Heart left ventricle (tissue), 16 donors: ENCODE measurements at places on chromosomes 5 and 9. TPM values are rescaled to one million over a fixed set of nuclear protein-coding genes. Genes with fewer than 3 reads are reported as not detected.

DNA sequence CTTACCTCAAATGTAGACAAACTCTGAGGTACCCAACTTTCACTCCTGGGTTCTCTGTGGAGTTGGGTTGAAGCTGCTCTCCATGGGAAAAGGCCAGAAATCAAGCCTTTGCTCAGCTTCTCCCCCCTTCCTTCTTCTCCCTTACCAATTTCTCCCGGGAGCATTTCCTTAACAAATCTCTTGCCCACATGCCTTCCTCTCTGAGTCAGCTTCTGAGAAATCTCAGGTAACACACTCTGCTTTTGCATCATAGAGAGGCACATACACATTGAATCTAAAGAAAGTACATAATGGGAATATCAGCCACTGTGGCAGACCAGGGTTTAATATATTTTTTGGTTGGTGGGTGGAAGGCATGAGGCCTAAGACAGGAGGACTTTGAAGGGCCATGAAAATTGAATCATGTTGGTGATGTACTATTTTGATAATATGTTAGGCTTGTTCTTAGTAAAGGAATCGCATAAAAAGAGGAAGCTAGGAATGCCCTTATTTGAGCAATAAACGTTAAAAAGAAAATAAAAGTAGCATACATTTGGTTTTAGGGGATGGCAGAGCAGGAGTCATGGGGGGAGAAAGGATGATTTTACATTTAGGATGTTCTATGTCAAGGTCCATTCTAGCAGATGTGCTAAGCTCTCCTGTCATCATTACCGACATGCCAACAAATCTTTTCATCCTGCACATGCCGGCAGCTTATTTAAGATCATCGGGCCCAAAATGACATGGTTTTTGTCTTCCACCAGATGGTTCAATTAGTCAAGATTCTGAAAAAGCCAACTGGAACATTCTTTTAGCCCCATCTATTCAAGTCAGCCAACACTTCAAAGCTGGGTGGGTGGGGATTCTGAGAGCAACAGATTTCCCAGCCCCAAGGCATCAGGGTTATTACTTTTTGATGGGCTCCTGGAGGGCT lies 199.5 kb upstream of the CLINT1 start:
- H3K4me3 ChIP-seq = no peak overlapping the region
- H3K27me3 ChIP-seq = no peaks in the 10 kb centered on the region
- H3K27ac ChIP-seq = no peak overlapping the region
- DNase-seq = no peak
- H3K4me1 ChIP-seq = no peaks in the 10 kb centered on the region
- no peaks in the 10 kb centered on the region for H3K36me3 ChIP-seq

GRCh38 chr9:81082221-81082620 lies 607.1 kb downstream of the TLE1 start:
- no peaks in the 10 kb centered on the region for H3K27me3 ChIP-seq
- H3K36me3 ChIP-seq = no peaks in the 10 kb centered on the region
- no peak overlapping the region for H3K27ac ChIP-seq
- H3K4me1 ChIP-seq = no peaks in the 10 kb centered on the region
- no peak for DNase-seq

GRCh38 chr9:133615186-133615585 lies 6.0 kb upstream of the FAM163B start:
- H3K4me1 ChIP-seq = no peaks in the 10 kb centered on the region
- H3K27ac ChIP-seq = no peak overlapping the region

GRCh38 chr5:135279328-135279727 lies 119.7 kb downstream of the MACROH2A1 start:
- H3K4me1 ChIP-seq = no peaks in the 10 kb centered on the region
- H3K27me3 ChIP-seq = no peaks in the 10 kb centered on the region
- H3K36me3 ChIP-seq = no peaks in the 10 kb centered on the region
- no peak for DNase-seq
- no peak overlapping the region for H3K27ac ChIP-seq

DNA sequence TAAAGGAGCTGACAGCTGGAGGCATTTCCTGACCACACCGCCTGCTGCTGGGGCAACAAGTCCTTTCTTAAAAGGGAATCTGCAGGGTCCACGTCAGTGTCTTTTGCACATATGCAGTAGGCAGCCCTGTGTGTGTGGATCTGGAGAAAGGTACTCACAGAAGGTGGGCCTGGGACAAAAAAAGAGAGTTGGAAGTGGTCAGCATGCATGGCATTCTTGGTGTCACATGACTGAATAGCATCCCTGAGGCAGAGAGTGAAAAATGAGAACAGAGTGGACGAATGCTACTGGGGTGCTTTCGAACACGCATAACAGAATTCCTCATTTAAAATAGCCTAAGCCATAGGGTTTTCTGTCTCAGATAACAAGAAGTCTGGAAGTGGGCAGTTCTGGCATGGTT lies 47.0 kb downstream of the DNAJC21 start:
- H3K27ac ChIP-seq = no peak overlapping the region
- no peak for DNase-seq
- H3K4me1 ChIP-seq = no peaks in the 10 kb centered on the region
- H3K36me3 ChIP-seq = no peaks in the 10 kb centered on the region
- H3K4me3 ChIP-seq = no peak overlapping the region
- H3K27me3 ChIP-seq = no peaks in the 10 kb centered on the region

DNA sequence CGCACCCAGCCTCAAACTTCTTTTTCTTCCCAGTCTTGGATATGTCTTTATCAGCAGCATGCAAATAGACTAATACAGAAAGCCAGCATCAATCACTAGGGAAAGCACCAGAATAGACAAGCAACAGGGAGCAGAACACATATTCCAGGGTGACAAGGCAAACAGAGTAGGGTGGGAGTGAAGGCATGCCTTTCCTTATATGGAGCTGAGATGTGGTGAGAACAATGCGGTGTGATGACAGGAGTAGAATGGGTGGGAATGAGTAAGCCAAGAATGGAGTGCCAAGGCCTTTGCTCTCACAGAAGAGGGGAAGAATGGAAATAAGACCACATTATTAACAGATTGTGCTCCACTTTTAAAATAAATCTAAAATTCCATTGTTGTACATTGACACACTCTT lies 115.6 kb downstream of the CETN3 start:
- no peak overlapping the region for H3K27ac ChIP-seq
- no peaks in the 10 kb centered on the region for H3K4me1 ChIP-seq
- no peak for DNase-seq
- no peaks in the 10 kb centered on the region for H3K27me3 ChIP-seq
- H3K36me3 ChIP-seq = no peaks in the 10 kb centered on the region

The NTRK2 gene
- 1.2 TPM for total RNA-seq

The TRMO gene
- 12.7 TPM for total RNA-seq
